ENCODE measurements at places on chromosomes 12 and 14.

- H3K27me3 ChIP-seq, result peaks cover 60% of the 10 kb centered on the region
- peak; percentile 26 for DNase-seq
- H3K27ac ChIP-seq, result no peak overlapping the region
- H3K36me3 ChIP-seq, result no peaks in the 10 kb centered on the region
Measured at GRCh38 chr12:131830914-131831571, 2.9 kb downstream of the MMP17 start.

DNA sequence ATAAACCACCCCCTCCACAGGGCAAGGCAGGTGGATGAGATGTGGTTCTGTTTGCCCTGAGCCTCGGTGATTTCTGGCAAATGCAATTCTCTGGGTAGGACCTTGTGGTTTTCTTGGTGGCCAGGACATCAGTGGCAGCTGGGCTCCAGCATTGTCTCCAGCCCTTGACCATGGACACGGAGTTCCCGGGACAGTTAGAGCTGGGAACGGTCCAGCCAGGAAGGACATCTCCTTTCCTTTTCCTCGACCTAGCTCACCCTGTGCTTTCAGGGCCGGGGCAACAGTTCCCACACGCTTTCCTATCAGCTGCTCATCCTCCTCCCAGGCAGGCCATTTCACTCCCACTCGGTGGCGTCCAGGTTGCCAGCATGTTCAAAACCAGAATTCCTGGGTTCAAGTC lies 9.2 kb downstream of the SERPINA4 start:
- H3K4me1 ChIP-seq, result no peaks in the 10 kb centered on the region
- no peaks in the 10 kb centered on the region for H3K36me3 ChIP-seq
- no peak overlapping the region for H3K4me3 ChIP-seq
- no peak overlapping the region for H3K27ac ChIP-seq
- DNase-seq, result no peak
- H3K27me3 ChIP-seq, result no peaks in the 10 kb centered on the region

DNA sequence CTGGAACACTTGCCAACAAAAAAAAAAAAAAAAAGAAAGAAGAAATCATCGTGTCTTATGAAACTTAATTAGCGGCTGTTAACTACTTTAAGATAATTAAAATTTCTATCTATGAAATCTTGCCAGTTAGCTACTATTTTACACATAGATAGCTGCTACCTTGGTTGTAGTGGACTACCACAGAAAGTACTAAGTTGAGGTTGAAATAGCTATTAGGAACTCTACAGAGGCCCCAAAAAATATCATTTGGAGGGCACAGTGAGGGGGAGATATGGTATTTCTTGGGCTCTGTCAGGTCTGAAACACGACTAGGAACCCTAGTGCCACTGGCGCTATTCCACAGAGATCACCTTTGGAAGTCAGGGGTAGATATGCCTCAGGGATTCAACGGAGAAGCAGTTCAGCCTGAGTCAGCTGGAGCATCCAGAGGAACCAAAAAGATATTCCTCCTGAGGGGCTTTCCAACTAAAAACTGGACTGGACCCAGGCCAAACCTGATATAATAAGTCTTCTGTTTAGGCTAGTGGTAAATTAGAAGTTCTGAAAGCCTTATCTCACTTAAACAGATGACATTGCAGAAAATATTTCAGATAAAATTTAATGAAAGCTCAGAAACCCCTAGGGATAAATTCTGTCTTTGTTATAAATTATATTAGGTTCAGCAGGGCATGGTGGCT lies 126.1 kb downstream of the EPS8 start:
- H3K4me3 ChIP-seq, result no peak overlapping the region
- no peaks in the 10 kb centered on the region for H3K27me3 ChIP-seq
- H3K4me1 ChIP-seq, result no peaks in the 10 kb centered on the region
- no peaks in the 10 kb centered on the region for H3K36me3 ChIP-seq
- H3K27ac ChIP-seq, result no peak overlapping the region
- DNase-seq, result peak; percentile 65

DNA sequence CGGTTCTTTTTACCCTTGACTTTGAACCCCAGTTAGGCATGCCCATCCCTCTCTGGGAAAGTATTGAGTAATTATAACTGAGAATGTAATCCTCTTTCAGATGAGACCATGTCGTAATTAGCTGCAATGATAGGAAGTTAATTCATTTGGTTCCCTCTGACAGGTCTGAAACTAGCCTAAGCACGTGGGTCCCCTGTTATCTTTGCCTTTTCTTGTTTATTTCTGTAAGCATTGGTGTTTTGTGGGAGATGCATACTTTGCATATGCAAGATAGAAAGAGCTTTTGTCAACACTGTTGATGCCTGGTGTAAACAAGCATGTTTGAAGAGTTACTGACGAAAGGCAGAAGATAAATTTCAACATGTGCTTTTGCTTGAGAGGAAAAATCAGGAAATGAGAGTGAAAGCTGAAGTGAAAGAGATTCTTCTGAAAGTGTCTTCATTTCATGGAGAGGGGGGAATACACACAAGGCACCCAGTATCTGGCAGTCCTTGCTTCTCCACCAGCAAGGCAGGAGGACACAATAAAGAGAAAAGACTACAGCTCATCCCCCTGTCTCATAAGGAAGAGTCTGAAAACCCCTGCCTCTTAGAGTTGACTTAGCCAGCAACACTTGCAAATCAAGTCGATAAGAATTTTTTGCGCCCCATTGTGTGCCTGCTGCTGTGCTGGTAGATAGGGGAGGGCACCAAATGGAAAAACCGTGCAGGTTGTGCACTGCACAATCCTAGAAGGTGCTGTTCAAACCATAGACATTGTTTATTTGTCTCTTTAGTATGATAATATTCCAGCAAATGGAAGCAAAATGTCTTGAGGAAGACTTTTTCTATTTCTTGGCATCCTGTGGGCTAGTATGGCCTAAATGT lies 77.8 kb downstream of the SLC24A4 start:
- H3K27me3 ChIP-seq, result no peaks in the 10 kb centered on the region
- no peaks in the 10 kb centered on the region for H3K36me3 ChIP-seq
- no peak overlapping the region for H3K27ac ChIP-seq

GRCh38 chr12:65930114-65930828 lies 106.0 kb downstream of the HMGA2 start:
- H3K4me3 ChIP-seq, result no peak overlapping the region
- H3K27ac ChIP-seq, result no peak overlapping the region
- H3K36me3 ChIP-seq, result no peaks in the 10 kb centered on the region
- peaks cover 19% of the 10 kb centered on the region for H3K4me1 ChIP-seq

GRCh38 chr14:81222691-81223090 lies 1.9 kb upstream of the GTF2A1 start:
- H3K27me3 ChIP-seq, result no peaks in the 10 kb centered on the region
- peaks cover 17% of the 10 kb centered on the region for H3K4me1 ChIP-seq
- H3K36me3 ChIP-seq, result no peaks in the 10 kb centered on the region
- H3K4me3 ChIP-seq, result no peak overlapping the region
- no peak overlapping the region for H3K27ac ChIP-seq

DNA sequence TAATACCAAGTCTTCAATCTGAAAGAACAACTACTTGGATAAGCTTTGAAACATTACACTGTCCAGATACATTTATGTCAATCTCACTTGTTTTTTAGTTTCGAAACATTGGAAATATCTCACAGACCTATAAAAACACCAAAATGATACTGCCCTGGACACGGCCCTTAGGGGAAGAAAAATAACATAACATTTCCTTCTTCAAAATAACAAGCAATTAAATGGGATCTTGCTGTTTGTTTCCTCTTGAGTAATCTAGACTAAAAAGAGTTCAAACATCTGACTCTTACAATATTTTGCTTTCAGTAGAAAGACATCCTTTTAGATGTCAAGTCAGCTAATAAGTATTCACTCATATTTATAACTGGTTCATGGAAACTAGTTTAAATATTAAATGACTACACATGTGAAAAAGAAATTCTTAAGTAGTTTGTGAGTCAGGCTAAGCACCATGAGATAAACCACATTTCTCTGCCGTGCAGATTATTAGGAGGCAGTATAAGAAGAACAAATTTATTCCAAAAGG lies 87.5 kb downstream of the EPS8 start:
- no peaks in the 10 kb centered on the region for H3K36me3 ChIP-seq
- no peak overlapping the region for H3K27ac ChIP-seq
- H3K4me3 ChIP-seq, result no peak overlapping the region
- peak; percentile 62 for DNase-seq

- no peak overlapping the region for H3K27ac ChIP-seq
- no peak for DNase-seq
- H3K4me1 ChIP-seq, result peaks cover 5% of the 10 kb centered on the region
- no peak overlapping the region for H3K4me3 ChIP-seq
Measured at GRCh38 chr12:24565300-24565699, 383.6 kb downstream of the BCAT1 start.

- no peaks in the 10 kb centered on the region for H3K4me1 ChIP-seq
- no peak overlapping the region for H3K27ac ChIP-seq
- no peaks in the 10 kb centered on the region for H3K36me3 ChIP-seq
- DNase-seq, result no peak
Measured at GRCh38 chr14:60212503-60213371, 36.3 kb upstream of the PPM1A start.

GRCh38 chr12:25364529-25365339 lies 114.0 kb upstream of the KRAS start:
- H3K27ac ChIP-seq, result no peak overlapping the region
- no peak for DNase-seq
- H3K36me3 ChIP-seq, result no peaks in the 10 kb centered on the region
- peaks cover 13% of the 10 kb centered on the region for H3K4me1 ChIP-seq

Measured in cardiac muscle cell (in vitro differentiated cells and primary cell).